ENCODE measurements at places on chromosomes 13 and 19.
A peak's percentile ranks its signal among the peaks of the same experiment; 100 is the strongest.

GRCh38 chr19:34254698-34255432 is 511 bp downstream of the GARRE1 start:
- DNase-seq, result peak; percentile 48

DNA sequence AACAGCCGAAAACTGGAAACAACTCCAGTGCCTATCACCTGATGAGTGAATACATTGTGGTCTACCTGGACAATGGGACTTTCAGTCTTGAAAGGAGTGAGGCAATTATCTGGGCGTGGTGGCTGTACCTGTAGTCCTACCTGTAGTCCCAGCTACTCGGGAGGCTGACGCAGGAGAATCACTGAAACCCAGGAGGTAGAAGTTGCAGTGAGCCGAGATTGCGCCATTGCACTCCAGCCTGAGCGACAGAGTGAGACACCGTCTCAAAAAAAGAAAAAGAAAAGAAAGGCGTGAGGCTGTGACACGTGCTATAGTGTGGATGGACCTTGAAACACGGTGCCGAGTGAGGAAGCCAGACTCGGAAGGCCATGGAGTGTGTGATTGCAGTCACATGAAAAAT is 4.1 kb upstream of the NTN5 start:
- no peak for DNase-seq

- no peak for DNase-seq
These were observed 116.4 kb downstream of the AKAP11 start for GRCh38 chr13:42388326-42388725.

GRCh38 chr19:18227781-18228271 is 1.6 kb upstream of the PDE4C start:
- DNase-seq, result no peak

DNA sequence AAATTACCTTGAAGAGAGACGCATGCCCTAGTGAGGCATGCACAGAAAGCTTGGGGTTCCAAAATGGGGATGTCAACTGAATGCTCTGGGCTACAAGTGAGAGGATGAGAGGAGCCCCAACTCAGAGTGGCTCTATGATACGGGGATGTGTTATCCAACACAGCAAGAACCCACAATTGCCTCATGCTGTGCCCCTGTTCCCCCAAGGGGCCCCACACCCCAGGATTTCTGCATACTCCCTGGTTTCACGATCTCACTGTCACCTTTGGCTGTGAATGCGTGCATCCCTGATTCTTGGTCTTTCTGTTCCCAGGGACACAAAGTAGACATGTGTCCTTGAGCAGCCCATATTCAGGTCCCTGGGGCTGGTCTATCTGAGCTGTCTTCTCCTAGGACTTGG is 29.3 kb downstream of the WDR88 start:
- DNase-seq, result no peak

DNA sequence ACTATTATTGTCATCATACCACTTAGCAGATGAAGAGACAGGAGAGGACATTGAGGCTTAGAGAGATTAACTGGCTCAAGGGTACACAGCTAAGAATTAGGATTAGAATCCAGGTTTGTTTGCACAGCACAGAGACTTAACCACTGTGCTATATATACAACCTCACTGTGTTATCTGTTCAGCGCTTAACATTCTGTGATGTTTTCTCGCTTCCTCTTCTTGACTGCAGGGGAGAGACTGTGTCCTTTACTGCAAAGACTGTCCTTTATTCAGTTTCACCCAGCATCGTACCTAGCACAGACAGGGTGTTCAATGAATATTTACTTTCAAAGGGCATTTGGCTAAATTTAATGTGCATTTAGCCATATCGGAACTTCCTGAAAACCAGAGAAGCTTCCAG is 54.9 kb upstream of the PCDH8 start:
- no peak for DNase-seq

- DNase-seq, result no peak
These were observed 24.3 kb downstream of the CAPN12 start for GRCh38 chr19:38719761-38720558.

GRCh38 chr19:8377598-8377997 is 12.6 kb upstream of the RAB11B start:
- DNase-seq, result no peak
